ENCODE measurements at places on chromosomes 11 and 22.
A peak's percentile ranks its signal among the peaks of the same experiment; 100 is the strongest.

DNA sequence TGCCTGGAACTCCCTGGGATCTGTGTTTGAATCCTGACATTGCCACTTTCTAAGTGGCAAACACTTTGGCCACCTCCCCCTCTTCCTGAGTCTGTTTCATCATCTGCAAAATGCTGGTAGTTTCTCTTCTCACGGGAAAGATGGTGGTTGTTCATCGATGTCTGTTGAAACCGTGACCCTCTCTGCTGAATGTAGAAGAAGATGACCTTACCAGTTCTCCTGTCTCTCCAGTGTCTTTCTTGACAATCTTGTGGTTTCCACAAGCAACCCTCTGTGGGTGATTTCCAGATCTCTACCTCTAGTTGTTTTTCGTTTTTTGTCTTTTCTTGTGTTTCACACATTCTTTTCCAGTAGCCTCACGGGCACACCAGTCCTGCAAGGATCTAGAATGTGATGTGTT is 27.5 kb downstream of the ZBTB16 start:
- no peak for DNase-seq

DNA sequence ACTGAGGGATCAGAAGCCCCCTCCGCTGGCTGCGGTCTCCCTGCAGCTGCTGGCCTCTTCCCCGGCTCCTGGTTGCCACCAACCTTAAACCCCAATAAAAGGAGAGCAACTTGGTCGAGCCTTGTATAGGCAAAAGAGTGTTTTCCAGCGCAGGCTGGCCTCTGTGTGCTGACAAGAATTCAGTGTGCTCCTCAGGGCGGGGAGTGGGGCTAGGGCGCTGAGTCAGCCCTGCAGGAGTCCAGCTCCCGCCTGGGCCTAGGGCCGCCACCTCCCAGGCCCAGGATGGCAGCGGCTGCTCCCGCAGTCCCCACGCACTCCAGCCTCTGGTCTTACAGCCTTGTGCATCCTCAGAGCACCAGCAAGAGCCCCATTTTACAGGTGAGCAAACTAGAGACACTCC is at the start of gene SHISAL1:
TSS of gene SHISAL1 (minus strand) at position 186 of the 400 bp plus-strand sequence. CDS start 12,006 bp downstream, outside the sequence.
- DNase-seq, result no peak

GRCh38 chr22:25702571-25703167 is 39.3 kb upstream of the MYO18B start:
- DNase-seq, result no peak

GRCh38 chr11:72972496-72973128 is 158.4 kb downstream of the ATG16L2 start:
- no peak for DNase-seq

DNA sequence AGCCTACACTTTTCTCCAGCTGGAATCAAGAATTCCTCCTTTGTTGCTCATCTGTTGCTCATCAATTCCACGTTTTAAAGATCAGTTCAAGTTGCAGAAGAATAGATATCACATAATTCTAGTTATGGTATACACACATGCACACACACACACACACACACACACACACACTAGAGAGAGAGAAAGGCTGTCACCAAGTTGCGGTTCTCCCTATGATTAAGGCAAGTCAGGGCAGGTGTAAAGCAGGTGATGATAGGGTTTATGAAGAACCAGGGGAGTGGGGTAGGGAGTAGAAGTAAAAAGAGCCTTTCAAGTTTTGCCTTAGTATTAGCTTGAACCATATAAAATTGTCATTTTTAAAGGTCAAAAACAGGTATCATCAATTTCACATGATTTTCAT is 31.7 kb upstream of the TMPRSS4 start:
- no peak for DNase-seq

GRCh38 chr11:108788565-108789199 is 123.8 kb downstream of the DDX10 start:
- DNase-seq, result no peak

DNA sequence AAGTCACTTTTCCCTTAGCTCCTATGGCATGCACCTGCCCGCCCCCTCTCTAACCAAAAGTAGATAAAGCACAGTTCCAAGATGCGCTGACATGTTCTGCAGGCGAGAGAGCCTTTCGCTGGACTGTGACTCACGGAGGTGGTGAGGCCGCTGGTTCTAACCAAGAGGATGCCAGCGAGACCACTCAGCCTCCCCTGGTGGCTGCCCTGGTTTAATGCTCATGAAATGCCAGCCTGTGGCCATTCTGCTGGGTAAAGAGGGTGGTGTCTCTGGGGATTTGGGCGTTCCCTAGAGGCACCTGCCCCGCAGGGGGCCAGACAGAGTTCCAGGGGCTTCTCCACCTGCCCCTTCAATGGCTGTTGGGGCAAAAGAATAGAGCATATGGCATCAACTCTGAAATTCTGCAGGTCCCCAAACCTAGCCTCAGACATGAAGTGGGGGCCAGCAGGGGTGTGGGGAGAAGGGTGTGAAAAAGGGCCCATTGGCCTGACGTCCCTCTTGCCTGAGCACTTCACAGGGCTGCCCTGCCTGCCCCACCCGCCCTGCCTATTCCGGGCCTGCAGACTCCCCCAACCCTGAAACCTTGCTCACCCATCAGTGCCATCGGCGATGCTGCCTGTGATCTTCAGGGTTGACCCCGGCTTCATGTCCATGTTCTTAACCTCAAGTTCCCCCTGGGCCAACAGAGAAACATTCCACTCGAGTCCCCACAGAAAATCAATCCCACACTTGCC is 8.5 kb downstream of the LGALS2 start:
- no peak for DNase-seq

- no peak for DNase-seq
Observed at GRCh38 chr22:38623351-38623750, 32.8 kb downstream of the FAM227A start.

DNA sequence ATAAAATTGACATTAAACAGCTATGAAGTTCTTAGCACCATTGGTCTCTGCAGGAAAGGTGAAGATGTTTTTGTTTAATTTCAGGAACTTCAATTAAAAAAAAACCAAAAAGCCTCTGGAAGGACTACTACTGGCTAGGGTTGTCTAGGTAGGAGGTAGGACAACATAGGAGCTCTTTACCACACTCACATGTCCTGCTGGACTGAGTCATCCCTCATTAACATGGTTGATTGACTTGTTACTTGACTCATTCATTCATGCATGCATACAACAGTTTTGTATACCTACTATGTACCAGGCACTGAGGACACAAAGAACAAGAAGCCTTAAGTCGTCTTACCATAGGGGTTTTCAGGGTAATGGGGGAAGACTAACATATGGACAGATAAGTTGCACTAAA is 216.9 kb upstream of the ARHGAP20 start:
- no peak for DNase-seq

- no peak for DNase-seq
Observed at GRCh38 chr22:39207141-39208012, 37.4 kb downstream of the PDGFB start.

DNA sequence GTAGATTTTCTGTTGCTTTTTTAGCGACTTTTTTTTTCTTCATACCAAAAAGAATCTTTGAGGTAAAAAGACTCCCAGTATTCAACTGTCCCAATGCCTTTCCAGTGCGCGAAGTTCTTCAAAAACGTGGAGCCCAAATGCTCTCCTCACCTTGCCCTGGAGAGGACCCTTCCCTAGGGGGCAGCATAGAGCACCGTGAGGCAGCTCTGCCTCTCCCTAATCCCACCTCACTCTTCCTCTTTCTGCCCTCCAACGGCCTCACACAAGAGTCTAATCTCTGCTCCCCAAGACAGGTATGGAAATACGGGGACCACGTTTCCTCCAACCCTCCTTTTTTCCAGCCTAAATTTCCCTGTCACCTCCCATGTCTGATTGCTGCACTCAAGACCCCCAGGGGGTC is 117.5 kb upstream of the ALX4 start:
- DNase-seq, result peak; percentile 21

- DNase-seq, result no peak
Observed at GRCh38 chr11:45051621-45052020, 94.8 kb upstream of the PRDM11 start.

GRCh38 chr22:37206841-37207821 is 5.1 kb downstream of the SSTR3 start:
- DNase-seq, result no peak

Measured in erythroblast (primary cell).